Mesothelial cell of epicardium (in vitro differentiated cells): ENCODE measurements at places on chromosomes 1 and 21. TPM values are rescaled to one million over a fixed set of nuclear protein-coding genes. Genes with fewer than 3 reads are reported as not detected.

DNA sequence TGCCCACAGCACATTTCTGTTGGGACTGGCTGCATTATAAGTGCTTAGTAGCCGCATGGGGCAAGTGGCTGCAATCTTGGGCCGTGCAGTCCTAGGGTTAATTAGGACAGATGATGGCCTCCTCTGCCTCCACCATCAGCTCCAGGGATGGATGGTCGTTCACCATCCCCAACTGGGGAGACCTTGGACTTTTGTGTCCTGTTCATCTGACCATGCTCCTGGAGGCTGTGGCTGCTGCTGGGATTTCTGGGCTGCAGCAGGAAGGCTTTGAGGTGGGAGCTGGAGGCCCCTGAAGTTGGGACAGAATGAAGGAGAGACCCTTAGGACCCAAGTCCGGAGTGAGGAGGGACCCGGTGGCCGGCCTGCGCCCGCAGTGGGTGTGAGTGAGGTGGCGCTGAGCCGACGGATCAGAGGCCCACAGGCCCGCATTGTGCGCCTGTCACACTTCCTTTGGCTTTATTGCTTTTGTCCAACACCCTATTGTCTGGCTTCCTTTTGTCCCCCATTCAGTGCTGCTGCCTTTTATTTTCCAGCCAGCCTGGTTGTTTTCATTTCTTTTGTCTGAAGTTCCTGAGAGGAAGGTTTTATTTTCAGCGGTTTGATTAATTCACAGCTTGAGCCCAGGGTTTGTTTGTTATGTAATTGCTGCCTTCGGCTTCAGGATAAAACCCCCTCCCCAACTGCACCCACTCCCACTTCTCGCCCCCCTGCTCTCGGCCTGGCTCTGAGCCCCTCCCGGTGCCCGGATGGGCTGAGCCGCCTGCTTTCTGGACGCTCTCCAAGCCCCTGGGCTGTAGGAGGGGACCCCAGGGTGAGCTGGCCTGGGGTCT lies 35.6 kb downstream of the SOX13 start:
- DNase-seq, result no peak

- no peak for DNase-seq
Measured at GRCh38 chr1:234486858-234487840, 8.2 kb upstream of the TARBP1 start.

DNA sequence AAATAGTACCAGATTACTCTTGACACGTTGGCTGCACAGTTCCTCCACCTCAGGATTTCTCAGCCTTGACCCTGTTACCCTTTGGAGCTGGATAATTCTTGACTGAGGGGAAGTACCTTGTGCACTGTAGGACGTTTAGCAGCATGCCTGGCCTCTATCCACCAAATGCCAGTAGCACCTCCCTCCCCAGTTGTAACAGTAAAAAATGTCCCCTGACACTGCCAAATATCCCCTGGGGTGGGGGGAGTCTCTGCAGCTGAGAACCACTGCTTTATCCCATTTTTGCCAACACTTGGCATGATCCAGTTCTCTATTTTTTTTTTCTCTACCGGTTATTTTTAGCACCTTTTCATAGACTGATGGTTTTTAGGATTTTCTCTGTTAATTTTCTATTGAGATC lies 34.0 kb downstream of the C1orf198 start:
- DNase-seq, result no peak

- DNase-seq, result no peak
Measured at GRCh38 chr1:230621324-230622030, 20.8 kb upstream of the COG2 start.

The CNN3 gene
- total RNA-seq, result 241 to 260 TPM (median 247 TPM) in 3 replicates

The ANGEL2 gene
- 44.7 to 47.4 TPM (median 45.2 TPM) in 3 replicates for total RNA-seq

The SAMD11 gene
- 303 to 325 TPM (median 313 TPM) in 3 replicates for total RNA-seq
